Immature natural killer cell (primary cell): ENCODE measurements at places on chromosomes 12 and 14. TPM values are rescaled to one million over a fixed set of nuclear protein-coding genes. Genes with fewer than 3 reads are reported as not detected.

The CMKLR1 gene
- polyA plus RNA-seq: 83.7 TPM

The CYP27B1 gene
- polyA plus RNA-seq: not detected

The RPS26 gene
- 705 TPM for polyA plus RNA-seq

The PAH gene
- polyA plus RNA-seq: not detected

The CCDC38 gene
- polyA plus RNA-seq: not detected
